ENCODE measurements at places on chromosomes 3 and 15.

DNA sequence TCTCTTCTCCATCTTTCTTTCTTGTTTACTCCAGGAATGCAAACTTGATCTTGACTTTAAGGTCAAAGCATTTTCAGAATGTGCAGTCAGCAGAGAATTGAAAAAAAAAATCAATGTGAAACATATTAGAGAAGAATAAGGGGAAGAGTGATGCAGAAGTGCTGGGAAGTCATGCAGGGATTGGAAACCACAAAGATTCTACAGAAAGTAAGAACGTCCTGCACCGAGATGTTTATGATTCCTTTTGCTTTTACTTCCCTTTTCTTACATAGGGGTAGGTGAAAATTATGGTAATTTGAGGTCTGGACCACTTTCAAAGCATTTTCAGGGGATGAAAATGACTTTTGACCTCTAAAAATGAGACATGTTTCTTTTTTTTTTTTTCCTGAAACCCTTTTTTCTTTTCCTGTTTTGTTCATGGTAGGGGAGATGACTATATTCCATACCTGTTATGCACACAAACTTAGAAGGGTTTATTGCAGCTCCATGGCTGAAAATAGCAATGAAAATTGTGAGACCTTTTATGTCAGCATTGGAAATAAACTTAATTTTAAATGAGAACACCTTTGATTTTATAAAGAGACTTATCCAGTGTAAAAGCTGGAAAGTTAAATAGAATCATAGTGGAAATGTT lies 623.5 kb upstream of the TBL1XR1 start:
- no peak for DNase-seq

DNA sequence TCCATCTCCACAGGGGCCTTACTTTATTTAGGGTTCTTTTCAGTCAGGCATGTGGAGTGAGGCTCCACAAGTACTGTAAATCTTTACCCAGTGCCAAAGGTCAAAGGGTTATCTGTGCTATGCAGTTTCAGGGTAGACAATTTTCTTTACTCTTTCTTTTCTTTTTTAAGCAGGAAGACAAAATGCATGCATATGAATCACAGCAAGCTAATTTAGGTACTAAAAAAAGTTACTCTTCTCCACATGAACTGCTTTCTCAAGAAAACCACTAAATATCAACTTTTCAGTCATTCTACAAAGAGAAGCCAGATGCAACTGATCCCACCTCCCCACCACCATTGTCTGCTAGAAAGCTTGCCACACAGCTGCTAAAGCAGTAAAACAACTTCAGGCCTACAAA lies 73.3 kb upstream of the PYGO1 start:
- DNase-seq: no peak

- DNase-seq: no peak
Observed at GRCh38 chr3:125001557-125002413, 54.0 kb downstream of the HEG1 start.

- no peak for DNase-seq
Observed at GRCh38 chr15:63446255-63446654, 58.1 kb upstream of the USP3 start.

DNA sequence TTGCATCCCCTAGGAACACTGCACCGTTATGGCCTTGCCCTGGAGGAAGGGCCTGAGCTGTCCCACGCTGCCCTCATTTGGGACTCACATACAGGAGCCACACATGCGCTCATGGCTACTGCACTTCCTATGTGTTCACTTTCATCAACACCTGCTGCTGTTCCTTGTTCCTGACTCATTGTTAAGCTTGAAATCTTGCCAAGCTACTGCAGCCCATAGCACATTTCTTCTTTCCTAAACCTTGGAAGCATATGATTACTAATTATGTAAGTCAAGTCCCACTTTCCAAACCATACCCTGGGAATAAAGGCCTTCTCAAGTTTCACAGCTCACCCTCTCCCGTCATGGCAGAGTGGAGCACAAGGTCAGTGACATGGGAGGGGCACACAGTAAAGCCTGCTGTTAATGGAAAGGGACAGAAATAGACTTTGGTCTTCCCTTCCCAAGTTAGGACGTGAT lies 307.9 kb downstream of the CLSTN2 start:
- DNase-seq: no peak

- no peak for DNase-seq
Observed at GRCh38 chr3:161221806-161222600, 892 bp downstream of the NMD3 start.

DNA sequence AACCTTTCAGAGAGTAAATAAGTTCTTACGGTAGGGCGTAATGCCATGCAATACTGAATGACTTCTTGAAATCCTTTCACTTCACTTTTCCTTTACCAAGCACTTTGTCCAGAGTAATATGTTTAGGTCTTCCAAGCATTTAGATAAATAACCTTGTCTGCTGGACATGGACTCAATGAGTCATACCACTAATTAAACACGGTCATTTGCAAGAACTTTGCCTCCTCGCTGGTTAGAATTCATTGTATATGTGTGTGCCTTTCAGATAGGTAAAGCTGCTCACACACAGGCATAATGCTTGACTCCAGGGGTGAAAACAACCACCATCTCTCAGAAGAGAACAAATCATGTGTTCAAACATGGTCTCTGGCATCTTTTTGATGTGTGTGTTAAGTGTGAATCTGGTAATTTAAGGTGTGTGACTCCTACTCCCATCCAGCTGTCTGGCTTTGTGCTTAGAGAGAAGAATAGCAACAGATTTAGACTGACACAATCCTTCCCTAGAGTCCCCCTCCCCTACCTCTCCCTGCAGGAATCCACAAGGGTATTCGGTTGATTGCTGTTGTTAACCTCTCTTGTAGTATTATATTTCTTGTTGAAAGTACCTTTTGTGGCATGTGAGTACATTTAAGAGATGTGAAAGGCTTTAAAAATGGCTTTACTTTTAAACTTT lies 419.0 kb downstream of the CNTN4 start:
- DNase-seq: no peak

- no peak for DNase-seq
Observed at GRCh38 chr15:44207643-44208042, 12.6 kb upstream of the FRMD5 start.

GRCh38 chr15:44541282-44541958 lies 4.5 kb downstream of the EIF3J start:
- no peak for DNase-seq

DNA sequence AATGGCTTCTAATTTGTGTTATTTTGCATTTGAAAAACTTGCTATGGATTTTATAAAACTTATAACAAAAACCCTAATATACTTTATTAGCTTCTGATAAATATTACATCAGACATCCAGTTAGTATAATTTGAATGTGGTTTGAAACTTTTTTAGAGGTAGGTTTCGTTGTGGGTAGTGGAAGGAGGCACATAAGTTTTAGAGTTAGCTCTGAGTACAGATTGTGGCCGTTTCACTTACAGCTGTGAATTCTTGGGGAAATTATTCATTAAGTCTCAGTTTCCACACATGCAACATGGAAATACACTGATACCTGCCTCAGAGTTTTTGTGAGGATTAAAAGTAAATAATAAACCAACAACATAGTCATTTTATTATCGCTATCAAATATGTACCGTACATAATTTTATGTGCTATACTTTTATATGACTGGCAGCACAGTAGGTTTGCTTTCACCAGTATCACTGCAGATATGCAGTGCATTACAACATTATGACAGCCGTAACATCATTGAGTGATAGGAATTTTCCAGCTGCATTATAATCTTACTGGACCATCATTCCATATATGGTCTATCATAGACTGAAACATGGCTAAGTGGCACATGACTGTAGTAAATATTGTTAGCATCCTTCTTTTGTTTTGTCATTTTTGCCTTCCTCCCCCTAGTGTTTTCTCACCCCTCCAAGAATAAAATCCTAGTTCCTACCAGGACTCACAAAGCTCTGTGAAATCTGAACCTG lies 175.6 kb downstream of the AKAP13 start:
- no peak for DNase-seq

DNA sequence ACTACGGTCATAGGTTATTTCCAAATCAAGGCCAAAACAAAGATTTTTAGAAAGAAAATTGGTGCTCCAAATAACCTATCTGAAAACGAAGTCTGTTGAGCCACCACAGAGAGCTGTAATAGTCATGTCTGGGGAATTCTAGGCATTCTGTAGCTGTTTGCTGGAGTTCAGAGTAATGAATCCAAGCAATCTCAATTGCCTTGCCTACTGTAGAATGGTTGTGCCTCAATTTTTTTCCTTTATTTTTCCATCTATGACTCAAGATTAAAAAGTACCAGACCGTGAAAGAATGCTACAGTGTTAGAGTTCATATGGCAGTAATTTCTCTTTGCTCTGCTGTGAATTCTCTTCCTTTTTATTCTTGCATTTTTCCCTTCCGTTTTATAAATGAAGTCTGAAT lies 1007.2 kb upstream of the ALCAM start:
- no peak for DNase-seq

DNA sequence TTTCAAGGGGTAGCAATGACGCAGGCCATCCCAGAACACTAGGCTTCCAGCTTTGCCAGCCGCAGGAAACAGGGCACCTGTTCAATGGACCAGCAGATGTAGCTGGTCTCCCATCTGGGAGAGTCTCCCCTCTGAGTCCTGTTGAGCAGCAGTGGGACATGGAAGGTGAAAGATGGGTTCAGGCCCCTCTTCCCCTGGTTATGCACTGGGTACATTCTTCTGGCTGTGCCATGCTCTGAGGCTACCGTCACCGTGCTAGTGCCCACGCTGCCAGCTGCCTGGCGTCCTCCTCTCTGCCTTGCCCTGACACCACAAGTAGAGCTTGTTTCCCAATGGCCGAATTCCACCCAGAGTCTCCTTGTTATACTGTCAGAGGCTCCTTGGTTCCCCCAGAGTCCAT lies 63.1 kb downstream of the TLE3 start:
- DNase-seq: no peak

DNA sequence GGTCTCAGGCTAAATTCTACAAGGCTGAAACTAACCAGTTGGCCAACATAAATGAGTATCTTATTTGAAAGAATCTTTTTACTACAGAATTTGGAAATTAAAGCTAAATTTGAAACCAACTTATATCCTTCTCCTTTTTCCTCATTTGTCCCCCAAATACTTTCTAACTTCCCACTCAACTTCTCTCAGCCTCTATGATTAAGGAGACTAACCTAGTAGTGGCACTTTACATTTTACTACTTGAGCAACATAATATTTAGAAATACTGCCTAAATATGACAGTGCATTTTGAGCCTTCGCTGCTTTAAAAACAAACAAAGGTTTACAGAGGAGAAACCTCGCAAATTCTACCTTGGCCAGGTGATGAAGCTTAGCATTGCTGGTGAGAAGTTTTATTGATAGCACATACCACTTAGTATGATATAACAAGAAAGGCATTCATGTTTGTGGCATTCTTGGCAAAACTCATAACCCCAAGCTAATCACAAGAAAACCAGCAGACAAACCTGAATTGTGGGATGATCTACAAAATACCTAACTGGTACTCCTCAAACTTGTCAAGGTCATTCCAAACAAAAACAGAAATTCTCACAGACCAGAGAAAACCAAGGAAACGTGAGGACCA lies 432.1 kb upstream of the CFAP20DC start:
- no peak for DNase-seq

GRCh38 chr3:126300761-126301481 lies 56.3 kb downstream of the KLF15 start:
- DNase-seq: no peak

GRCh38 chr3:170044795-170045244 lies 7.0 kb downstream of the GPR160 start:
- no peak for DNase-seq

GRCh38 chr3:105499961-105500360 lies 133.3 kb downstream of the ALCAM start:
- no peak for DNase-seq

DNA sequence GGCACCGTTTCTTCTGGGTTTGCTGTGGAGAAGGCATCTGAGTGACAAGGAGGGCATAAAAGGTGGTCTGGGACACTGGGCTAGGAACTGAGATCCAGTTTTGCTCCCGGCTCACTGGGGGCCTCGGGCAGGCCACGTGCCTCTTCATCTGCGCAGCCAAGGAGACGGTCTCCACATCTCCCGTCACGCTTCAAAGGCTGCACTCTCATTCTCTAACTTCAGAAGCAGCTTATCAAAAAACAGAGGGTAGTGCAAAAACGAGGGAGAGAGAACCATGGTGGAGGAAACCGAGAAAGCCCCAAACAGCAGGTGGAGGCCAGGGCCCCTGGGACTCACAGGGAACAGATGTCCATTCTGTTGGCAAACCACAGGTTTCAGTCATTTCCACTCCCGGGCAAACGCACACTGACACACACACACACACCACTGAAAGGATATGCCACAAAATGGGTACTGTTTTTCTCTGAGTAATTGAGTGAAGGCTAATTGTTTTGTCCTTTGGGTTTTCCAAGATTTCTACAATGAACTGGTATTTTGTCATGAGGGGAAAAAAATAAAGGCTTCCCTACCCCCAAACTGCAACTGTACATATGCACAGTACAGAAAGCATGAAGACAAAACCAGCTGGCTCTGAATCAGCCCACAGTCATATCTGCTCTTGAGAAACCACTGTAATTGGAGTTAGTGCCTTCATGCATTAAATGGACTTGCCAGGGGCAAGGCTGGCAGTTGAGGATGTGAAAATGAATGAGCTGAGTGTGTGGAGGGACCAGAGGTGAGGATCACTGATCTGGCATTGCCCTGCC lies 71.9 kb downstream of the MGLL start:
- DNase-seq: no peak

- DNase-seq: no peak
Observed at GRCh38 chr15:68205954-68206539, 915 bp upstream of the CALML4 start.

GRCh38 chr15:79076661-79077060 lies 13.9 kb downstream of the RASGRF1 start:
- no peak for DNase-seq

GRCh38 chr3:115280506-115280905 lies 133.4 kb upstream of the ZBTB20 start:
- no peak for DNase-seq

DNA sequence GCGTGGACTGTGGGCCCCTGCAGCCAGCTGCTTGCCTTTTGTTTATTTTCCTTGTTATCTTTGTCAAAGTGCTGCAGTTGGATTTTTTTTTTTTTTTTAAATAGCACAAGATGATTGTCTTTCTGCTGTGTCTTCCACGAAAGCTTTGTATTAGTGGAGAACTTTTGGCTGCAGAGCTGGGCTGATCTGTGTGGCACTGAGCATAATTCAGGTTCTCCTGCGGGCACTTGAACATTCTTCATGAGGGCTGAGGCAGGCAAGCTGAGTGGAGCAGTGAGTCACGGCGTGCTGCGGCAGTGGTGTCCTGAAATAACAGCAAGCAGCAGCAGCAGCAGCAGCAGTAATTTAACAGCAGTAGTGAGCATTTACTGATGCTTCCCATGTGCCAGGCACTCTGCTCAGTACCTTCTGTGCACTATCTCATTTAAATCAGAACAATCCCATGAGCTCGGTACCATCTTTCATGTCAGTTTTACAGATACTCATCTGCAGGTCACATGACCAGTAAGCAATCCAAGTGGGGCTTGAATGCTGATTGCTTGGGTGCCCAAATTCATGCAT lies 45.8 kb downstream of the MITF start:
- DNase-seq: no peak

GRCh38 chr15:29016518-29016917 lies 130.7 kb downstream of the APBA2 start:
- no peak for DNase-seq
